ENCODE measurements at places on chromosomes 11 and 22. TPM values are rescaled to one million over a fixed set of nuclear protein-coding genes. Genes with fewer than 3 reads are reported as not detected.

- DNase-seq: no peak
Observed at GRCh38 chr11:64186492-64187165, 658 bp downstream of the STIP1 start.

GRCh38 chr11:68825571-68825970 lies 16.1 kb downstream of the CPT1A start:
- DNase-seq: peak; percentile 82

GRCh38 chr11:93623179-93623578 lies 38.3 kb upstream of the CEP295 start:
- DNase-seq: no peak

The OR52E8 gene
- not detected for total RNA-seq
